ENCODE measurements at places on chromosomes 2 and 18.

GRCh38 chr2:216220976-216221375, 111.8 kb downstream of the XRCC5 start:
- no peak for DNase-seq

DNA sequence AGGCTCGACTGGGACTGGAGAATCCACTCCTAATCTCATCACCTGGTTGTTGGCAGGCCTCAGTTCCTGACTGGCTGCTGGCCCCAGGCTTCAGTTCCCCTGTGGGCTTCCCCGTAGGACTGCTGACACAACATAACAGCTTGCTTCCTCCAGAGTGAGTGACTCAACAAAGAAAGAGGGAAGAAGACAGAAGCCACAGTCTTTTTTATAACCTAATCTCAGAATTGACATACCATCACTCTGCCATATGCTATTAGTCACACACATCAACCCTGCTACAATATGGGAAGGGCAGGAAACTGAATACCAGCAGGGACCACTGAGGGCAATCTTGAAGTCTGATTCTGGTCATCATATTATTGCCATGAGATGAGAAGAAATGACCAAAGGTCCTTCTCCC, 76.8 kb upstream of the SLC14A2 start:
- DNase-seq, result no peak

GRCh38 chr18:13223311-13224143, 5.0 kb downstream of the LDLRAD4 start:
- no peak for DNase-seq

DNA sequence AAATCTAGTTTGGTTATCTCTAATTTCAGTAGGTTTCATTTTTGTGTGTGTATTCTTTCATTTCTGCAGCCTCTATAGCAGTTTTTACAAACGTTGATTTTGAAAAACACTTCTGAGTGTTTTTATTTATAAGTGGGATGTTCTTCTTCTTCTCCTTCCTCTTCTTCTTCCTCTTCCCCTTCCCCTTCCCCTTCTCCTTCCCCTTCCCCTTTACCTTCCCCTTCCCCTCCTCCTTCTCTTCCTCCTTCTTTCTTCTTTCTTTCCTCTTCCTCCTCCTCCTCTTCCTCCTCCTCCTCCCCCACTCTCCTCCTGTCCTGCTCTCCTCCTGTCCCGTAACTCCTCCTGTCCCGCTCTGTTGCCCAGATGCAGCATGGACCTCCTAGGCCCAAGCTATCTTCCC, 4.2 kb downstream of the UGGT1 start:
- no peak for DNase-seq

DNA sequence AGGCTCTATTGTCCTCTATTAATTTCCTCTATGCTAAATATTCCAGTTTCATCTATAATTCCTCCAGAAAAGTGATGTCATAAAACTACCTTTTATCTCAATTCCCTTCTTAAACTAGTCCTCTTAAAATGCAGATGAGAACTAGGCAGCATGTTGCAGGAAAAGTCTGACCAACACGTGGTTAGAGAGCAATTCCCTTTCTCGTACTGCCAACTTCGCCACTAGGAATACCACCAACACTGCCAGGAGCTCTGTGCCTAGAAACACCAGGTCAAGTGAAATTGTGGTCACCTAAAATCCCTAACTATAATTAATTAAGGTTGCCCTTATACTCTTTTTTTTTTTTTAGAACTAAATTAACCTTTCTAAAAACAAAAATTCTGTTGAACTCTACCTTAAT, 127.7 kb downstream of the PPP1R1C start:
- DNase-seq, result no peak

- no peak for DNase-seq
Measured at GRCh38 chr2:157367704-157368103, 42.1 kb upstream of the ERMN start.

DNA sequence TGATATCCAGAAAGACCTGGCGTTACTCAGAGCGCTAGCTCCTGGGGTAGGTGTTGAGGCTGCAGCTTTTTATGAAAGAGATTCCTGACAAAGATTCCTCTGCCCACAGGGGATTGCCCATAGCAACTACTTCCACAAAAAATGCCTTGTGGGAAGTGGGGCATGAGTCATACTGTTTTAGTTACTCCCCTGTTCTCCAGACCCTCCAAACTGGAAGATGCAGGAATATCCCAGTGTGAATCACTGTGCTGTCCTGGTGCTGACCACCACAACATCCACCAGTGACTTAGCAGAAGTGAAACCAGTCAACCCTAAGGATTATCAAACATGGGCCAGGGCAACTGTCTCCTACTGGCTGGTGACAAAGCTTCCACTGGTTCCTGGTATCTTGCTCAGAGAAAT, 61.8 kb downstream of the CDH2 start:
- no peak for DNase-seq

GRCh38 chr2:128541448-128541847, 222.8 kb upstream of the HS6ST1 start:
- DNase-seq, result no peak

GRCh38 chr2:98511981-98512380, 67.3 kb downstream of the INPP4A start:
- no peak for DNase-seq

DNA sequence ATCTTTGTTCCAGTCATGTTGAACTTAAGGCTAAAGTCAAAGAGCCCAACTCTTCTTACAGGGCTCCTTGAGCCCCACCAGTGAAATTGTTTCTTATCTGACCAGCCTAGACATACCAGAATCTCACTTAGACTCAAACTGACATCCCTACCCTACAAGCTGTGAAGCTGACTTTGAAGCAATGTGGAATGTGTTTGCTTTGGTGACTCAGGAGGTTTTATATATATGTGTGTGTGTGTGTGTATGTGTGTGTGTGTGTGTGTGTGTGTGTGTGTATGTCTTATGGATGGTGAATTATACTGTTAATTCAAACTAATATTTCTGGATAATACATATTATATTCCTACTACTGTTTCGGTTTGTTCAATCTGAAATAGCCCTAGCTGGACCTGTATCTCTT, 67.3 kb downstream of the CAMKMT start:
- DNase-seq, result no peak

DNA sequence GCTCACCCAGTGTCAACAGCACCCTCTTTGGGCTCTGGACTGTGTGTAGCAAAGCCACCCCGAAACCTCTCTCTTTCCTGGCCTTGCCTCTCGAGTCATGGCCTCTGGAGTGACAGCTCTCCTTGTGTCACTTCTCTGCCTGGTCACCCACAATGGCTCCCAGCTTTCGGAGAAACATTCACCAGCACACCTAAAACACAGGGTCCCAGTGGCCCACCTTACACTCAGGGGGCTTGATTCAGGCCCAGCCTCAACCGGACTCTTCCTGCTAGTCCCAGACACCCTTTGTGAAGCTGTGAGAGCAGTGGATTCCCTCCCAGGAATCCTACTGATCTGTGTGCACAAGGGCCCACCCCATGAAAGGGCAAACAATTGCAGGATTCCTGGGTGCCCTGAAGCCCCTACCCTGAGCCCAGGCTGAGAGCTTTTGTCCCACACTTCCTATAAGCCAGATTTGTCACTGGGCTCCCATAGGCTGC, 137.2 kb upstream of the HAAO start:
- DNase-seq, result no peak
